Caudate nucleus (tissue), 63 donors: ENCODE measurements at places on chromosomes 7 and 10.

DNA sequence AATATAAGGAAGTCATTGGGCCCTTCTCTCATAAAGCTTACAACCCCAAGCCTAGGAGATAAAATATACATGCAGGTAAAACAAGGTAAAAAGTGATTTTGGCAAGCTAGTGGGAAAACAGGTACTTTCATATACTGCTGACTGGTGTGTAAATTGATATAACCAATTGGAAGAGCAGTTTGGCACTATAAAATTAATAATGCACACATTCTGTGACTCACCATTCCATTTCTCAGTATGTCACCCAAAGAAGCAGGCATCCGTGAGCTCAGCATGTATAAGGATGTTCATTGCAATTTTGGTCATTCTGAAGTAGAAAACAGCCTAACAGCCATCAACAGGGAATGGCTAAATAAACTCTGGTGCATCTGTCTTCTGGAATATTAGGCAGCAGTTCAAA, 2.9 kb downstream of the MACROH2A2 start:
- no peak for DNase-seq

GRCh38 chr10:49333192-49333591, 34.2 kb downstream of the C10orf71 start:
- no peak for DNase-seq

- DNase-seq, result no peak
Measured at GRCh38 chr7:123193235-123193634, 6.5 kb downstream of the SLC13A1 start.

DNA sequence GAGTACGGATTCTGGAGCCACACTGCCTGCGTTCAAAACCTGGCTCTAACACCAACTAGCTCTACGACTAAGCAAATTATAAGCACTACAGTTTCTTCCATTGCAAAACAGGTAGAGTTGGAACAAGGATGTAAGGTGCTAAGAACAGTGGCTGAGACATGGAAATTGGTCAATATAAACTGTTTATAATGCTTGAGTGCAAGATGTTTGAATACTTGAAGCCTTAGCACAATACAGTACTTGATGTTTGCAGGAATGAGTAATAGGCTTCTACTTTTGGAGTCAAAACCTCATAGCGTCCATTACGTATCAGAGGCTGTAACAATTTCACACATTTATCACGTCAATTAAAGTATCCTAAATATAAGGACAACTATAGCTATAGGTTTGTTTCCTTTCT, 6.9 kb downstream of the NT5C2 start:
- no peak for DNase-seq

DNA sequence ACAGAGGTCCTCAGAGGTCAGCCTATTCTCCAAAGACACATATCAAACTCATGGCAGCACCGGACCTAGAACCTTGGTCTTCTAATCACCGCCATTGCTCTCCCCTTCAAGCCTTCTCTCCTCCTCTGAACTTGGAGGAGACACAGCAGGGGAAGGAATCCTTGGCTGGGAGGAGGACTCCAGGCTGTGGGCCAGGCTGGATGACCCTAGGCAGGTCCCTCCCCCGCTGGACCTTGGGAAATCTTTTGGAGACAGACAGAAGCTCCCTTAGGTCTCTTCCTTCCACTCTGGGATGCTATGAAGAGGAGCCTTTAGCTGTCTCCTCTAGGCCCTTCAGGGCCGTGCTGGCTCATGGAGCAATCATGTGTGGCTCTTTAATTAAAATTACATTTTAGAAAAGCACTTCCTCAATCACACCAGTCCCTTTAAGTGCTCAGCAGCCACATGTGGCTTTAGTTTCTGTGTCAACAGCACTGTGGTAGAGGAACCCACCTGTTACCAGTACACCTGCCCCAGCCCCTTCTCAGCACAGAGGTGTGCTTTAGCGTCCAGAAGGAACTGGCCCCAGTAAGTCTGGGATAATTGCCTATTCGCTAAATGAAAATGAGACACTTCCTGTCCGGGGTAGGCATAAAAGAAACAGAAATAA, 238.2 kb downstream of the CELF2 start:
- no peak for DNase-seq

DNA sequence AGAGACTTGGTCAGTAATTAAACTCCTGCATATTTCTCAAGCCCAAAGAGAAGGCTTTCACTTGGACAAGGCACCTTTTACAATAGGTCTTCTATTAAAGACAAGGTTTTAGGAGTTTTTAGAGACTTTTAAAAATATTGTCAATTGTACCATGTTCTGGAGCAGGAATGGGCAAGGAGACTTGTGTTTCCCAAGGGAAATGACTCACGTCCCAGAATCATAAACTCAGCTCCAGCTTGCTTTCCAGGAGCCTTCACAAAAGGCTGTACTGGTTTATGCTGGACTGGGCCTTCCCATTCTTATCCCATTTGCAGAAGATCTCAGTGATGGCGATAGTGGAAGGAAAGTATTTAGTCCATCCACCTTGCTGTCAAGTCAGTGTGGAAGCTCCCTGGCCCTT, 7.8 kb upstream of the GLI3 start:
- DNase-seq, result no peak

GRCh38 chr10:103493916-103494877, 692 bp downstream of the NEURL1 start:
- DNase-seq, result no peak

DNA sequence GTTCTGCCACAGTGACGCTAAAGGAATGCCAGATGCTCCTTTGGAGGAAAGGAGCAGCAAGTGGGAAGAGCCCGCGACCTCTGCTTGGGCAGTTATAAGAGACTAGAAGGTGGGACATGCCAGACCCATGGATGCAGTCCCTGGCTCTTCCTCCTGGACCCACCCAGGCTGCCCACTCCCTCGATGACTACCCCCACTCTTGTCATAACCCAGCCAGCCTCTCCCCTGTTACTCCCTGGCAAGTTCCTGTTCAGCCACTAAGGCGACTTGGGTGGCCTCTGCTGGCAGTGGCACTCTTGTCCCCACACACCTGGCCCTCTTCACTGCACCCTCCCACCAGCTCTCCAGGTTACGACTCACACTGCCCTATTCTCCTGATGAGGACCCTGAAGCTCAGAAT, 33.5 kb downstream of the COL13A1 start:
- no peak for DNase-seq

DNA sequence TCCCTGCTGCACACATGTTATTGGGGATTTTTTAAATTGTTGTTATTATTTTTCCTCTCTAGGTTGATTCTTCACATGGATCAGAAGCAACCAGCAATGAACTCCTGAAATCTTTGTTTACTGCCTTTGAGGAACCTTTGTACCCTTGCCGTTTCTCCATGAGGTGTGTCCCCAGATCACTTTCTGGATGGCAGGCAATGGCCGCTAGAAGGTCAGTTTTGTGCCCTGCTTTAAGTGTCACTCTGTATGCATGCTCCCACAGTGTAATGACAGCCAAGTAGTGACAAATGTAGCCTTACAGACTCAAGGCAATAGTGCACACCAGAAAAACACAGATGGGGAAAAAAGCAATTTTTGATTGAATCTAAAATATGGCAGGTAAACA, 47.7 kb upstream of the NRP1 start:
- no peak for DNase-seq

DNA sequence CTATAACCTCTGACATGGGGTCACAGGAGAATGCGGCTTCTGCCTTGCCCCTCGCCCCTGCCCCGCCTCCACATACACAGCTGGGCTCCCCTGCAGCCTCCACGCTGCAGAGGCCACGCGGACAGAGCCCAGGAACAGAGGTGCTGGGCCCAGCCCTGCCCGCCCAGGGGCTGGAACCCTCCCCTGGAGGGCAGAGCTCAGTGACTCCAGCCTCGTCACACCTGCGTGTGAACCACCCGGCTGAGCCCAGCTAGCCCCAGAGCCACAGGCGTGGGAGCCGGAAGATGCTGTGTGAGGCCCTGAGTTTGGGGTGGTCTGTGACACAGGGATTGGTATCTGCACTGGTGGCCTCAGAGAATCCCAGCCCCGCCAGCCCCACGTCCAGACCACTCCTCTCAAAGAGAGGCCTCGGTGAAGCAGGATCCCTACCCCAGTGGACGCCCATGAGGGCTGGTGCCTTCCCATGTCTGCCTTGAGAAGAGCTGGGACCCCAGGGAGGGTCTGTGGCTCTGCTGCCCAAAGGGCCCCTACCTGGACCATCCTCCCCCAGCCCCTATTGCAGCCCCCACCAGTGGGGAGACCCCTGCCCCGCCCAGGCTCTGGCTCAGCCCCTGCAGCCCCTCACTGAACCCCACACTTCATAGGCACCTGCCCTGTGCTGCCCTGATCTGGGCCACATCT, 8.1 kb upstream of the ADAP1 start:
- DNase-seq, result no peak

DNA sequence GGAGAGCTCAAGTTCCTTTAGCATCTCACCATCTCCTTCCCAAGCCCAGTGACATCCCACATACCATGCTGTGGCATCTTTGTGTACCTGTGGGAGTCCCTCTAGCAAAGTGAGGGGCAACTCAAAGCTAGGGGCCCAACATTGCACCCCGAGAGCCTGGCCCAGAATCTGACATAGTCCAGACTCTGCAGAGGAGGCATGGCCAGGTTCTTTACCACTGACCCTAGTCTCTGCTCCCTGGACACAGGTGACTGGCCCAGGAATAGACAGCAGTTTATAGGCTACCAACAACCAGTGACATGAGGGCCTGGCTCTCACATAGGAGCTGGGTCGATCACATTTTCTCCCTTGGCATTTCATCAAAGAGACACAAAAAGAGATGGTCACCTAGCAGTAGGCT, 444.0 kb upstream of the ZMIZ1 start:
- DNase-seq, result no peak

GRCh38 chr10:108051218-108051617, 886.7 kb upstream of the SORCS1 start:
- no peak for DNase-seq

- DNase-seq, result no peak
Measured at GRCh38 chr7:87816389-87816788, 59.8 kb downstream of the SLC25A40 start.
